ENCODE measurements at places on chromosomes 11 and 22.

- no peak for DNase-seq
These were observed 843 bp downstream of the OR56B1 start for GRCh38 chr11:5737091-5737490.

DNA sequence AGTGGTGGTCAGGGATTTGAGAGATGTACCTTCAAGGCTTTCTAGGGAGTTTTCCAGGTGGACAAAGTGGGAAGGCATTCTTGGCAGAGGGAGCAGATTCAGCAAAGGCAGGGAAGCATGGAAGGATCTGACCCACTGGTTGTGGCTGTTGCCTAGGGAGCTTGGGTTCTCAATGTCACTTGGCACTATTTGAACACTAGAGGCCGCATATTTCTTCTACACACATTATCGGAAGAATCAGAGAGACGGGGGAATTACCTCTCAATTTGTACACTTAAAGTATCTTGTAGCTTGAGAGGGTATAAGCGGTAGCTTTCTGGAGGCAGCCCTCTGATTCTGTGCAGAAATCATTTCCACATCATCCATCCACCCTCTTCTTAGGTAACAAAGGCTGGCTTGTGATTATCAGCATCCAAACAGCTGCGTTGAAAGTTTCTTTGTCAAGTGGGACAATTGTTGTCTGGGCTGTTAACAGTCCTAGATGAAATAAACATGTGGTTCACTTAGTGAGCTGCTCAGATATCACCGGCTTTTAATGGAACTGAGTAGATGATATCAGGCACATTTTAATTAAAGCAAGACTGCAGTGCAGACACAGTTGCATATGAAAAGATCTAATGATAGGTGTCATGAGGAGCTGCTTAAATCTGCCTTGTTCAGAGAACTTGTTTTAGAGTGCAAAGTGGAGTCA lies 2.6 kb downstream of the NELL1 start:
- no peak for DNase-seq

- peak; percentile 79 for DNase-seq
These were observed at the start of gene CHCHD10 for GRCh38 chr22:23767673-23768548. CHCHD10 (minus strand) TSS chr22:23767972; CDS start chr22:23767874, 98 bp downstream.

- no peak for DNase-seq
These were observed 407.6 kb upstream of the CADM1 start for GRCh38 chr11:115911613-115912346.

DNA sequence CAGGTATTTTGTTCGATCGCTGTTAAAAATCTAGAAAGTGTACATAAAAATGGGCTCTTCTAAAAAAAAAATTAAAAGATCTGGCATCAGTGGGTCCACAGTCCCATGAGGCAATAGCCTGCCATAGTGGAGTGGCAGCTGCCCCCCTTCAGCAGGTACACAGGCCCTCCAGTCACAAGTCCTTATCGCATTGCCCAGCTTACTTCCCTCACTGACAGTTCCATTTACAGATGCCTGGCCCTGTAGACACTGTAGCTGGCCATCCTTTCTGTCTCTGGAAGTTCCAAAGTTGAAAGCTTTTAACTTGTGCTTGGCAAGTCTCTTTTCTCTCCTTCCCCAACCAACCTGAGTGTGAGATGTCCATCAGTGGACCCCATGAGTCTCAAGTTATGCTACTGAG lies 11.4 kb downstream of the ZNRF3 start:
- DNase-seq: no peak

DNA sequence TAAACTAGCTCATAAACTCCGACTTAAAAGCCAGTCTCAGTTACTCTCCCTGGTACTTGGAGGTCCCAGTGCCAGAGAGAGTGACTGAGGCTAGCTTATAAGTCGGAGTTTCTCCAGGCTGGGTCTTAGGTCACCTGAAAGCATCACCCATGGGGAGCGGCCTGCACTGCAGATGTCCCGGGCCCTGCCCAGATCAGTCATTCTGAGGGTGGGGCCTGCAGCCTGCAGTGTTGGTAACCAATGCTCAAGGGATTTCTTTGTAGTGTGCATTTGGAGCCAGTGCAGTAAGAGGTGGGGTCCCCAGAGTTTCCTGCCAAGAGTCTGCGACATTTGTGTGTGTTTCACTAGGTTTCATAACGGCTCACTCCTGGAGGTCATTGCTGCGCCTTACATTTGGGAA lies 14.8 kb downstream of the TAB1 start:
- DNase-seq: no peak

- no peak for DNase-seq
These were observed 410.9 kb upstream of the B3GAT1 start for GRCh38 chr11:134822897-134823296.

DNA sequence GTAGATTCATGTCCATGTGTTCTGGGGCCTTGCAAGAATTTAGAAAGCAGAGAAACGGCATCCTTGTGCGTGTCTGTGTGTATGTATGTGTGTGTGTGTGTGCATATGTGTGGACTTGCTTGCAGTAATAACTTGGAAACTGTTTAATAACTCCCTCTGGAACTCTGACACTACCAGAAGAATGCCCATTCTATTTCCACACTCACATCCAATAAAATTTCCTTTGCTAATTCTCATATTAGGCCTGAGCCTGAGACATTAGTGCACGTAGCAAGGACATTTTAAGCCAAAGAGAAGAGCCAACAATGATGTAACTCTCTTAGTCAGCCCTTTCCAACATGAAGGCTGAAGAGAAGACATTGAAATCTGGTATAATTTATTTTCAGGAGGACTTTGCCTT lies 3.2 kb downstream of the OR4D6 start:
- DNase-seq: no peak

- no peak for DNase-seq
These were observed 62.8 kb upstream of the PRDM11 start for GRCh38 chr11:45083544-45084087.

- DNase-seq: no peak
These were observed 6.0 kb downstream of the NIPSNAP1 start for GRCh38 chr22:29574762-29575450.

- DNase-seq: no peak
These were observed 174.1 kb downstream of the MN1 start for GRCh38 chr22:27627444-27627833.

DNA sequence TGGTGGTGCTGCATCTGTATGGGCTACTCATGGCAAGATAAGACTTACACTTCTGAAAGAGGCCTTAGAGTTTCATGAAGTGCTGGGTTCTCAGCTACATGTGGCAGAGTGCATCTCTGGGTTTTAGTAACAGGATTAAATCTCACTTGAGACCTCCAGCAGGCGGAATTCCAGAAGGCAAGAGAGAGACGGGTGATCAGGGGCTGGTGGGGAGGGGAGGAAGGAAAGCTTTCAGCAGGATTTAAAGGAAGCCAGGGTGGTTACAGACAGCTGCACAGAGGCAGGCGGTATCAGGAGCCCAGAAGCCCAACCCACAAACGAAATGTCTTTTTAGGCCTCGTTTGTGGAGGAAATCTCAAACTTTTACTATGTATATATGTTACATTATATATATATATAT lies 56.2 kb upstream of the CD82 start:
- DNase-seq: no peak

- no peak for DNase-seq
These were observed 3.3 kb downstream of the MUC6 start for GRCh38 chr11:1033016-1033798.

- DNase-seq: no peak
These were observed 2.6 kb upstream of the NAALADL1 start for GRCh38 chr11:65060913-65061408.

DNA sequence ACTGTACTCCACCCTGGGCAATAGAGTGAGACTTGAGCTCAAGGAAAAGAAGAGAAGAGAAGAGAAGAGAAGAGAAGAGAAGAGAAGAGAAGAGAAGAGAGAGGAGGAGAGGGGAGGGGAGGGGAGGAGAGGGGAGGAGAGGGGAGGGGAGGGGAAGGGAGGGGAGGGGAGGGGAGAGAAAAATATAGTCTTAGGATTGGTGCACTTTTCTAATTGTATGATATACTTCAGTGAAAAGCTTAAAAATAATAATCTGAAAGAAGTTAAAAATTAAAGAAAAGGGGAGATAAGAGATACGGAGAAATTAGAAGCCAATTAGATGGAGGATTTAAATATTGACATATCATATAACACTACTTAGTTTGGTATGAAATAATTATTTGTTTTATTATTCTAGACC lies 19.3 kb downstream of the OR52A5 start:
- DNase-seq: no peak

GRCh38 chr11:4115128-4115527 lies 20.5 kb downstream of the RRM1 start:
- DNase-seq: no peak

- DNase-seq: no peak
These were observed 95.8 kb downstream of the TP53I11 start for GRCh38 chr11:44854741-44855492.

DNA sequence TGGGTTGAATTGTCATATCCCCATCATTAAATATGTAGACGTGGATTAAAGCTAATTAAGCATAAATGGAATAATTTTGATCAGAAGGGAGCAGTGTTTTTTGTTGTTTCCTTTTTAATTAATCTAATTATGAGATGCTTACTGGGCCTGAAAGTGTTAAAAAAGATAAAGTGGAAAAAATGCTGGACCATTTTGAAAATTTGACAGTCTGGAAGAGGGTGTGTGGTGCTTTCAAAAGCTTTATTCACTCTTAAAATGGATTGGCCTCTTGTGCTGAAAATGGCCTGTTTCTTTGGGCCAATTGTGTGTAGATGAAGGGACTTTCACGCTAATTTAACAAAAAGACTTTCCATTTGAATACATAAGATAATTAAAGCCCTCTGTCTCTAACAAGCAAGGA lies 1.8 kb downstream of the TNRC6B start:
- no peak for DNase-seq

DNA sequence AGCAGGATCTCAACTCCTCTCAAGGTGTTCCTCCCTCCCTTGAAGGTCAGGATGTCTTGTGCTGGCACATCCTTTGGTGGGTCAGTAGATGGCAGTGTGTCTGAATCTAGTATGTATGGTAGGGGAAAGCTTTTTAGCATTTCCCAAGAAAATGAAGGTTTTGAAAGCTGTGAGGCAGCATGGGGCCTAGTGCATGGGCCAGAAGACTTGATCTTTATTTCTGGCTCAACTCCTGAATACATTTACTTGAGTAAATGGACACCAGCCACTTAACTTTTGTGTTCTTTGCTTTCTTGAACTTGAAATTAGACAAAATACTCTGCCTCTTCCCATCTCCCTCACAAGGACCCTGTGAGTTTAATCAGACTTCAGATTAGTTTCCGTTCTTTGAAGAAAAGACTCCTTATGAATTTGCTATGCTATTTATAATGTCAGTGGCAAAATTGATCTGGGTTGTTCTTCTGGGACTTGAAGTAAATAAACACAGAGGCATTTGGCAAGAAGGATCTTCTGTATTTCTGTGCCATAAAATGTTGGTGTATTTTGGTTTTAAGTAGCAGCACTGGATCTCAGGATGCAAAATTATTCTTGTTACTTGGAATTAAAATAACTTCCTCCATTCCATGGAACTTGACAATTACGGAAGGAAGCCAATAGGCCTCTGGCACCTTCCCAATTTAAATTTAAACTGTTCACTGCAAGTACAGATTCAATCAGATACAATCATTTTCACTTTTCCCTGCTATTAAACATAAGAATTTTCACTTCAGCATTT lies 288.8 kb downstream of the CASP12 start:
- peak; percentile 4 for DNase-seq

DNA sequence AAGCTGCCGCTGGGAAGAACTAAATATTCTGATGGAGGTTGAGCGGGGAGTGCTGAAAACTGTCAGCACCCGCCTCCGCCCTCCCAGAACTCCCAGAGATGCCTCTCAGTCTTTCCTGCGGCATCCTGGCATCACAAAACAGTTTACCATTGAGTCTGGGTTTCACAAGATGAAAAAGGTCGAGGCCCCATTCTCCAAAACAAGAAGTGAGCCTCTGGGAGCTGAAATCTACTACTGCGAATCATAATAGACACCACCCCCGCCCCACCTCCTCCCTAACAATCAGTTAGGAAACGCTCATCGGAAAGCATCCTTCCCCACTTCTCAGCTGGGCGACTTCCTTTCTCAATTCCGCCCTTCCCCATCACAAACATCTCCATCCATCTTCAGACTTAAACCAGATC lies 1.0 kb downstream of the SUN2 start:
- peak; percentile 44 for DNase-seq

DNA sequence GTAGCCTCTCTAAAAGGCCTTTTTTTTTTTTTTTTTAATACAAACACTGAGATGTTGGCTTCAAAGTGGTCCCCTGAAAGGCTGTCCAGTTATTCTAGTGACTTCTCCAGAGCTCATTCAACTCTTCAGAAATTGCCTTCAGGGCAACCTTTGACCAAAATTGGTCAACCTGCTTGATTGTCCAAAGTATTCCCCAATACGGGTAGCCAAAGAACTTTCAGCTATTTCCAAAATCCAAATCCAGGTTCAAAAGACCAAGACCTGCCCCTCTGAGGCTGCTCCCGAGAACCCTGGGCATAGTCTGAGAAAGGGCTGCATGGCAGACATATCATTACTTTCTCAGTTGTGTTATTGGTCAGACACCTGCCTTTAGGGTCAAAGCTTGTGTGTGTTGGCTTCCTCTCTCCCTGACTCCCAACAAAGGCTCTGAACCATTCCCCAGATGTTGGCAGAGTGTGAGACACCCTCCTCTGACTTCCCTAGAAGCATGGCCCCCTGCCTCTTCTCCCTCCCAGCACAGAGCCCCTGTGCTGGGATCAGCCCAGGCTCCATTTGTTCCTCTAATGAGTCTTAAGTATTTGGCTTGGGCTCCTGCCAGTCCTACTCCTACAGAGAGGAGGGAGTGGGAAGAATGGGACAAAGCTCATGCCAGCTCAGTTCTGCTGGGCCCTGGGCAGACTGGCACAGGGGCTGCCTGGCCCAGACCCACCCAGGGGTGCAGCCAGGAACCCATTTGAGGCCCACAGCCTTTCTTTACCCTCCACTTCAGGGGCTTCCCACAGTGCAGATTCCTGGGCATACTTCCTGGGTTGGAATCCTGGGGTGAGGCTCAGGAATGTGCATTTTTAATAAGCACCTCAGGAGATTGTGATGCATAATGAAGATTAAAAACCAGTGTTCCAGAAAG lies 30.3 kb downstream of the TNKS1BP1 start:
- no peak for DNase-seq

GRCh38 chr22:42074132-42074811 lies at the start of gene PHETA2:
PHETA2 (plus strand) TSS chr22:42074248; CDS start chr22:42077294, 3,046 bp downstream.
- DNase-seq: peak; percentile 38

- DNase-seq: no peak
These were observed 76.1 kb upstream of the PAX6 start for GRCh38 chr11:31887180-31887579.

GRCh38 chr22:42236268-42236667 lies 34.2 kb downstream of the TCF20 start:
- no peak for DNase-seq

- no peak for DNase-seq
These were observed 57.2 kb downstream of the CABIN1 start for GRCh38 chr22:24068377-24068680.

DNA sequence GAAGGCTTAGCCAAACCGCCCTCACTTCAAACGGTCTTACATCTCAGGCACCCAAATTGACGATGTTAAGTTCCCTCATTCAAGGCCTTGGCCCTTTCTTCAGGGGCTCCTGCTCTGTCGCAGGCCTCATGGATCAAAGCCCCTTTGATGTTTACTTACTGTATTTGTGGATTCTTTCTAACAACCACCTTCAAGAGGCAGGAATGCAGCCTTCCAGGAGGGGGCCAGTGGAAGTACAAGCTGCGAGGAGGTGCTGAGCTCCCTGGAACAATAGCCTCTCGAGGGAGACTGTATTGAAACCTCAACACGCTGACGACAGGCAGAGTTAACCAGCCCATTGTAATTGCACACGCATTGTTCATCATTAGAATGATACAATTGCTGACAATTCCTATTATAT lies 209.1 kb downstream of the ST3GAL4 start:
- no peak for DNase-seq

GRCh38 chr11:17859552-17859951 lies 125.0 kb downstream of the KCNC1 start:
- DNase-seq: no peak

- no peak for DNase-seq
These were observed 1389.2 kb downstream of the TBC1D22A start for GRCh38 chr22:48151641-48152040.
